ENCODE measurements at places on chromosomes 4 and X.
A peak's percentile ranks its signal among the peaks of the same experiment; 100 is the strongest.

- H3K27me3 ChIP-seq: no peaks in the 10 kb centered on the region
- peak overlapping the region; percentile 22 for H3K27ac ChIP-seq
These were observed 121.6 kb upstream of the FAT1 start for GRCh38 chr4:186845137-186845842.

DNA sequence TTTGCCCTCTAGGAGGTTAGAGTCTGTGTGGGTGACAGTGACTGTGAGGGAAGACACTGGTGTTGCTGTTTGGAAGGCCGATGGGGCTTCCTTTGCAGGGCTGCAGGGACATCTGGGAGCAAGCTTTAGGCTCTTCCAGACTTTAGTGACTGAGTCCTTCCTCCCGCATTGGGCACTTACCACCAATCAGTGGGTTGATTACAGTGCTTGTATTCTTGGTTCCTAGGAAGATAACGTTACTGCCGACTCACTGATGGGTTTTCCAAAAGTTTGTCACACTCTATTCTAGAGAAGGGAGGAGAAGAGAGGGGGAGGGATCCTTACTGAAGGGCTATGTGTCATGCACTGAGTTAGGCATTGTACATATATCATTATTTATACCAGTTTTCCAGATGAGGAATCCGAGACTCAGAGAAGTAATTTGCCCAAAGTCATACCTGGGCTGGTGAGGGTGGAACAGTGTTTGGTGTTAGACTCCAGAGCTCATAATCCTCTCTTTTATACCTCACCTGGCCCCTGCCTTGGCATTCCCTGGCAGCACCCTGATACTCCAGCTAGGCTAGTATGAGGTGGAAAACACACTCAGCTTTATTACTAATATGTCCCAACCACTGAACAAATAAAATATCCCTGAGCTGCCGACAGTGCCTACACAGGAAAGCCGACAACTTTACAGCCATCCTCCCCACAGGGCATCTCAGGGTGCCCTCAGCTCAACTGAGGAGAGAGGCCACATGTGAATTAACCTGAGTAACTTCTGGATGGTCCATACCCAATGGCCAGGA is 3.8 kb downstream of the CHST7 start:
- H3K4me3 ChIP-seq: no peak overlapping the region
- DNase-seq: no peak
- no peak overlapping the region for H3K27ac ChIP-seq
- H3K36me3 ChIP-seq: no peaks in the 10 kb centered on the region

GRCh38 chr4:155911905-155912304 is 8.4 kb downstream of the TDO2 start:
- DNase-seq: no peak
- no peaks in the 10 kb centered on the region for H3K27me3 ChIP-seq
- no peaks in the 10 kb centered on the region for H3K4me1 ChIP-seq
- H3K4me3 ChIP-seq: no peak overlapping the region

- H3K4me3 ChIP-seq: no peak overlapping the region
- no peaks in the 10 kb centered on the region for H3K27me3 ChIP-seq
- no peak for DNase-seq
- H3K27ac ChIP-seq: no peak overlapping the region
These were observed 12.6 kb downstream of the GRIPAP1 start for GRCh38 chrX:48989483-48989882.

- H3K27ac ChIP-seq: no peak overlapping the region
- no peaks in the 10 kb centered on the region for H3K27me3 ChIP-seq
- H3K4me3 ChIP-seq: no peak overlapping the region
- no peaks in the 10 kb centered on the region for H3K36me3 ChIP-seq
These were observed 936.6 kb upstream of the EPHA5 start for GRCh38 chr4:66606908-66607307.

DNA sequence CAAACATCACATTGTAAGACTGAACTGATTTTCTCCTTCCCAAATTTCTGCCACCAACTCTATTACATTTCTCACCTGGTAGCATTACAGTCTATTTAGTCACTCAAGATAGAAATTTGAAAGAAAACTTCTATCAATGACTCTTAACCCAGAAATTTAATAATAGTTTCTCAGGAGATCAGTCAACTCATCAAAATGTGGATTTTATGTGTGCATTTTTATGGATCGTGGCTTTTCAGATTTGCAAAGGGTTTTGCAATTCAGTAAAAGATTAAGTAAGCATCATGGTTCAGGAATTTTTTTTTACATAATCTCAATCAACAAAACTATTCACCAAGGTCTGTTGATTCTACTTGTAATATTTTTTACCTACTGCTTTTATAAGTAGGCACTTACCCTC is 111.1 kb downstream of the CFAP299 start:
- no peak for DNase-seq
- no peaks in the 10 kb centered on the region for H3K4me1 ChIP-seq
- no peaks in the 10 kb centered on the region for H3K36me3 ChIP-seq
- no peaks in the 10 kb centered on the region for H3K27me3 ChIP-seq
- H3K27ac ChIP-seq: no peak overlapping the region

DNA sequence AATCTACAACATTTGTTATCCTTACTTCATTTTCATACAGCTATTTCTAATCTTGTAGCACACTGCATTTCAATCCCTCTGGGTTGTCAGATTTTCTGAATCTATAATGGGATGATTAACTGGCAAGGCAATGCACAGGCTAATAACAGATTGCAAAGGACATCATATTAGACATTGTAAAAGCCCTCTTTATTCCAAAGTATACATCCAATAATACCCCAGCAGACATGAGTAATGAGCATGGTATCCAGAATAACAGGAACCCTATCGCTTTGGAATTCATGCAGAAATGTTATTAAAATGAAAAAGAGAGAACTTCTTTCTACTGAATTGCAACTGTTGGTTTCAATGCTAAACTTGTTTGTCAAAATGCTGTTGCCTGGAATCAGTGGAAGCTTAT is 122.9 kb downstream of the C4orf33 start:
- no peaks in the 10 kb centered on the region for H3K4me1 ChIP-seq
- no peak overlapping the region for H3K4me3 ChIP-seq
- no peaks in the 10 kb centered on the region for H3K27me3 ChIP-seq
- H3K36me3 ChIP-seq: no peaks in the 10 kb centered on the region
- H3K27ac ChIP-seq: no peak overlapping the region
- DNase-seq: no peak

GRCh38 chr4:8156617-8157016 is 2.0 kb downstream of the ABLIM2 start:
- no peaks in the 10 kb centered on the region for H3K4me1 ChIP-seq
- H3K27ac ChIP-seq: no peak overlapping the region
- no peaks in the 10 kb centered on the region for H3K36me3 ChIP-seq
- DNase-seq: no peak

GRCh38 chrX:154908821-154909220 is 22.7 kb downstream of the F8A1 start:
- H3K4me1 ChIP-seq: no peaks in the 10 kb centered on the region
- no peak overlapping the region for H3K4me3 ChIP-seq
- no peak overlapping the region for H3K27ac ChIP-seq

GRCh38 chr4:189285377-189285776 is 655.3 kb upstream of the FRG1 start:
- no peaks in the 10 kb centered on the region for H3K27me3 ChIP-seq
- no peak overlapping the region for H3K4me3 ChIP-seq
- no peaks in the 10 kb centered on the region for H3K4me1 ChIP-seq

All from endodermal cell (in vitro differentiated cells).